ENCODE measurements at places on chromosomes 16 and 17.
A peak's percentile ranks its signal among the peaks of the same experiment; 100 is the strongest.

- no peak for DNase-seq
These were observed 112.5 kb downstream of the MSI2 start for GRCh38 chr17:57368637-57369336.

- no peak for DNase-seq
These were observed 47.7 kb downstream of the SMURF2 start for GRCh38 chr17:64614266-64615027.

DNA sequence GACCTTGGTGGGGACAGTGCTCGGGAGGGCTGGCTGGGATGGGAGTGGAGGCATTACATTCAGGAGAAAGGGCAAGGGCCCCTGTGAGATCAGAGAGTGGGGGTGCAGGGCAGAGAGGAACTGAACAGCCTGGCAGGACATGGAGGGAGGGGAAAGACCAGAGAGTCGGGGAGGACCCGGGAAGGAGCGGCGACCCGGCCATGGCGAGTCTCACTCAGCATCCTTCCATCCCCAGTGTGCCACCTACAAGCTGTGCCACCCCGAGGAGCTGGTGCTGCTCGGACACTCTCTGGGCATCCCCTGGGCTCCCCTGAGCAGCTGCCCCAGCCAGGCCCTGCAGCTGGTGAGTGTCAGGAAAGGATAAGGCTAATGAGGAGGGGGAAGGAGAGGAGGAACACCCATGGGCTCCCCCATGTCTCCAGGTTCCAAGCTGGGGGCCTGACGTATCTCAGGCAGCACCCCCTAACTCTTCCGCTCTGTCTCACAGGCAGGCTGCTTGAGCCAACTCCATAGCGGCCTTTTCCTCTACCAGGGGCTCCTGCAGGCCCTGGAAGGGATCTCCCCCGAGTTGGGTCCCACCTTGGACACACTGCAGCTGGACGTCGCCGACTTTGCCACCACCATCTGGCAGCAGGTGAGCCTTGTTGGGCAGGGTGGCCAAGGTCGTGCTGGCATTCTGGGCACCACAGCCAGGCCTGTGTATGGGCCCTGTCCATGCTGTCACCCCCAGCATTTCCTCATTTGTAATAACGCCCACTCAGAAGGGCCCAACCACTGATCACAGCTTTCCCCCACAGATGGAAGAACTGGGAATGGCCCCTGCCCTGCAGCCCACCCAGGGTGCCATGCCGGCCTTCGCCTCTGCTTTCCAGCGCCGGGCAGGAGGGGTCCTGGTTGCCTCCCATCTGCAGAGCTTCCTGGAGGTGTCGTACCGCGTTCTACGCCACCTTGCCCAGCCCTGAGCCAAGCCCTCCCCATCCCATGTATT, 1.1 kb downstream of the CSF3 start:
- DNase-seq: no peak

DNA sequence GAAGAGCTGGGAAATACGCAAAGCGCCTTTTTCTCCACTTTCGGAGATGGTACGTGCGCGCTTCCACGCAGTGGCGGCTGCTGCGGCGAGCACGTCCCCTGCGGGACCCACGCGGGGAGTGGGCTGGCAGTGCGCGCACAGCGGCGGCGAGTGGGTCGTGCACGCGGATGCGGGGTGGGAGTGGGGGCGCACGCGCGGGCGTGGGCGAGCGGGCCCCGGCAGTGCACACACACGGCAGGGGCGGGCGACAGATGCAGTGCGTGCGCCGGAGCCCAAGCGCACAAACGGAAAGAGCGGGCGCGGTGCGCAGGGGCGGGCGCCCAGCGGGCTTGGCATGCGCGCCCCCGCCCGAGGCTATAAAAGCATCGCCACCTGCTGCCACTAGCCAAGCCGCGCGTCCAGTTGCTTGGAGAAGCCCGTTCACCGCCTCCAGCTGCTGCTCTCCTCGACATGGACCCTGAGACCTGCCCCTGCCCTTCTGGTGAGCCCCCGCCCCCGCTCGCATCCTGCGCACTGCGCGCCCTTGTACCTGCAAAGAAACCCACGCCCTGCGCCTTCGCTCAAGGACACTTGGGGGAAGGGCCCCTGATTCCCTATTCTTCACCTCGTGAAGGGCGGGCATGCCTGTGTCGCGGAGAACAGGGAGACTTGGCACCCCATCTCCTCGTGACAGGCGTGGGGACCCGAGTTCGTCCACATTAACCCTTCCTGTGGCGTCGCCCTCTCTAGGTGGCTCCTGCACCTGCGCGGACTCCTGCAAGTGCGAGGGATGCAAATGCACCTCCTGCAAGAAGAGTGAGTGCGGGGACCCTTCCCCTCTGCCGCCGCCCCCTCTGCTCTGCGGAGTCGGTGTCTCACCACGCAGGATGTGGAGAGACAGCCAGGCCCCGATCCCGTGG, at the start of gene MT3:
Gene MT3 (plus strand): TSS at position 388 of the 899 bp plus-strand sequence. CDS start 63 bp downstream, at position 451.
- DNase-seq: peak; percentile 31

- DNase-seq: no peak
These were observed 275.0 kb upstream of the CDH5 start for GRCh38 chr16:66091471-66091891.

GRCh38 chr17:50719144-50719923, at the start of gene LUC7L3:
LUC7L3 (plus strand) TSS chr17:50719603; CDS start chr17:50719733, 130 bp downstream.
- peak; percentile 97 for DNase-seq

- no peak for DNase-seq
These were observed 184.4 kb downstream of the MAF start for GRCh38 chr16:79415983-79416640.

DNA sequence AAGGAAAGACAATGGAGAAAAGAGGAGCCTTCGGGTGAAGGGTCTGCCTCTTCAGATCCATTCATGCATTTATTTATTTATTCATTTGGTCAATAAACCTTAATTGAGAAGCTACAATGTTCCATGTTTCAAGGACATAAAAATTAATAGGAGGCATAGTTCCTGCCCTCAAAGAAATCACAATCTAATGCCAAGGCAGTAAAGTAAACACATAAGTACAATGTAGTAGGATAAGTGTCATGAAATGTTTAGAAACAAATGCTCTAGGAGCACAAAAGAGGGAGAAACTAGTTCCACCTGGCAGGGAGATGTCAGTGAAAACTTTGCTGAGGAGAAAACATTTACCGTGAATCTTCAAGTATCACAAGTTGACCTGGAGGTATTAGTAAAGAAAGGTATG, 103.5 kb upstream of the NOG start:
- no peak for DNase-seq

GRCh38 chr17:681316-681715, 33.3 kb downstream of the VPS53 start:
- no peak for DNase-seq

DNA sequence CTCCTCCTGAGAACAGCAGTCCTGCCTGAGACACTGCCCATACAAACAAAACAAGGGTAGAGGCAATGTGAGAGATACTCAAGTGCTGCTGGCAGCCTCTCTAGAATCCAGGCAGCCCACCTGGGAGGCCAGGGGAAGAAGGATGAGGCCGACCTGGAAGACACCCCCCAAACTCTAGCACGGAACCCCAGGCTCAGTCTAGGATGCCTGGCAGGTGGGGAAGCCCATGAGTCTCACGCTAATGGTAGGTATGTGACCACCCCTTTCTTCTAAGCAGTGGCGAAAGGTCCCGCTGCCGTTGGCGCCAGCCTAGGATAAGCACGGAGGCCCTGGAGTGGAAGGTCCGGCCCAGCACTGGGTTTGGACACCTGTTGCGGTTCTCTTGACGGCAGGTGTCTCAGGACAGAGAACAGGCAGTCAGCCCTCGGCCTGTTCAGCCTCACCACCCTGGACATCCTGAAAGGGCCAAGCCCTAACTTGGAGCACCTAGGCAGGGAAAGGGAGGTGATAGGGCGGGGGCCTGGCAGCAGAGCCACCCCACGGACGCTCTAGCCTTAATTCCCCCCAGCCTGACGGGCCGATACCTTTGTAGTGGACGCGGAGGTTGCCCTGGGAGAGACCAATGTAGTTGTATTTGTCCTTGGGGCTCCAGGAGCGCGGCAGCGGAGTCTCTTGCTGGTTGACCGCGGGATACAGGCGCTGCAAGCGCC, 487 bp downstream of the RANBP10 start:
- no peak for DNase-seq

DNA sequence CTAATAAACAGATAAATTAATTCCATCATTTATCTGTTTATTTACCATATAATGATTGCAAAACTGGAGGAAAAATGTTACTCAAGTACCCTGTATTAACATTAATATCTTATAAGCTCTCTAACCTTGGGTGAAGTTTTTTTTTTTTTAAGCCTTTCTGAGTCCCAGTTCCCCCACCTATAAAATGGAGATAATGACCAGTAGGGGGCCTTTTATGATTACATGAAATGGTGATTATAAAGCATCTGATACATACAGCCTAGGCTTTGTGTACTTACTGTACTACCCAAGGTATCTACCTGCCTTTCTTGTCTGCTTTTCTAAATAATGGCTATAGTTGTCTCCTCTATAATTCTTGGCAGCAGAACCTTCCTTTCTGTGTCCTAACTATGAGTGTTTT, 22.6 kb downstream of the LRRC36 start:
- no peak for DNase-seq

GRCh38 chr16:19130852-19131824, 17.4 kb downstream of the ITPRIPL2 start:
- no peak for DNase-seq

GRCh38 chr17:50181144-50181543, 15.3 kb downstream of the SGCA start:
- DNase-seq: no peak

GRCh38 chr17:37826497-37827430, 81.9 kb upstream of the HNF1B start:
- no peak for DNase-seq

- DNase-seq: no peak
These were observed 520.9 kb upstream of the CDH5 start for GRCh38 chr16:65845466-65846209.

GRCh38 chr17:51734462-51734861, 424.1 kb downstream of the CA10 start:
- DNase-seq: peak; percentile 22

- no peak for DNase-seq
These were observed 38.2 kb upstream of the TMEM97 start for GRCh38 chr17:28280826-28281225.

GRCh38 chr17:42210046-42210445, 15.8 kb upstream of the GHDC start:
- no peak for DNase-seq

DNA sequence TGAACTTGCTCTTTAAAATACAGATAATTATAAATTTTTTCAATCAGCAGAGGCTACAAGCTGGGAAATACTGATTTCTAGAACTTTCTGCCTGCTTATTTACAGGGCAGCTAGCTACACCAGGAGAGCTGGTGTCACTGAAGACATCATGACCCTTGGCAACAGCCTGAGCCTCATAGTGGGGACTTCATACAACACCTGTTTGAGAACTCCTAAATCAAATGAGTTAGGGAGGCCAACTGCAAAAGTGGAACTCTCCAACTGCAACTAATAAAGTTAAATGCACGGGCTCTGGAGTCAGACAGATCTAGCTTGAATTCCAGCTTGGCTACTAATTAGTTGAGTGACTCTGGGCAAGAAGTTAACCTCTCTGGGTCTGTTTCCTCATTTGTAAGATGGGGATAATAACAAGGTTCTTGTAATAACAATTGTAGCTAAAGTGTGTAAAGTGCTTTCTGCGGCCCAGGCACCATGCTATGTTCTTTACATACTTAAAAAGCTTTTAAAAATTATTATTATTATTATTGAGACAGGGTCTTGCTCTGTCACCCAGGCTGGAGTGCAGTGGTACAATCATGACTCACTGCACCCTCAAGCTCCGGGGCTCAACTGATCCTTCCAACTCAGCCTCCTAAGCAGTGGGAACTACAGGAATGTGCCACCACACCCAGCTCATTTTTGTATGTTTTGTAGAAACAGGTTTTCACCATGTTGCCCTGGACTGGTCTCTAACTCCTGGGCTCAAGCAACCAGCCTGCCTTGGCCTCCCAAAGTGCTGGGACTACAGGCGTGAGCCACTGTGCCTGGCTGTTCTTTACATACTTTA, 33.4 kb downstream of the VAC14 start:
- no peak for DNase-seq

GRCh38 chr16:61344791-61345190, 691.4 kb downstream of the CDH8 start:
- no peak for DNase-seq

GRCh38 chr17:57855391-57856035, 5.7 kb upstream of the MRPS23 start:
- DNase-seq: no peak

GRCh38 chr16:51326131-51326856, 175.2 kb upstream of the SALL1 start:
- DNase-seq: no peak

Data from BE2C (cell line).